ENCODE measurements at places on chromosomes 6 and 20. TPM values are rescaled to one million over a fixed set of nuclear protein-coding genes. Genes with fewer than 3 reads are reported as not detected.

RBM24 gene
- total RNA-seq: 0.22 TPM

HSPA12B gene
- total RNA-seq: 5.9 TPM

KHDRBS2 gene
- total RNA-seq: not detected

COQ3 gene
- total RNA-seq: 4.4 TPM

TMC2 gene
- not detected for total RNA-seq

MACROD2 gene
- 0.95 TPM for total RNA-seq

KHDC1L gene
- total RNA-seq: not detected

HLA-DOB gene
- total RNA-seq: not detected

KIAA0408 gene
- total RNA-seq: not detected

E2F1 gene
- 1.6 TPM for total RNA-seq

SPDEF gene
- total RNA-seq: not detected

RWDD2A gene
- 4.6 TPM for total RNA-seq

OPRL1 gene
- 1.6 TPM for total RNA-seq

RIN2 gene
- total RNA-seq: 55.9 TPM

ZNF133 gene
- total RNA-seq: 14.5 TPM

PLG gene
- not detected for total RNA-seq

ZSCAN12 gene
- total RNA-seq: 3.7 TPM
